SJSA1 (cell line): ENCODE measurements at places on chromosomes 3 and 15. TPM values are rescaled to one million over a fixed set of nuclear protein-coding genes. Genes with fewer than 3 reads are reported as not detected.
A peak's percentile ranks its signal among the peaks of the same experiment; 100 is the strongest.

DNA sequence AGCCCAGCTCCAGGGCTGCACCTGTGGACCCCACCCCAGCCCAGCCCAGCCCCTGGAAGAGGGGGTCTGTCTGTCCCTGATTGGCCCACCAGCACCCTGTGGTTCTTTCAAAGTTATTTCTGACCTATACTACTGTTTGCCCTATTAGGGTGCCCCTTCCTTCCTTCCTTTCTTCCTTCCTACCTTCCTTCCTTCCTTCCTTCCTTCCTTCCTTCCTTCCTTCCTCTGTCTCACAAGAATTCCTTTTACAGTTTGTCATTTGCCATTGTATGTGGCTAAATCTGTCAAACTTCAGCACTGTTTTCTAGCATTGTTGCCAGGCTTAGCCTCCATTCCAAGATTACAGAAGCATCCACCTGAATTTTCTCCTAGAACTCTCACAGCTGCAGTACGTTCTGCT, 66.9 kb downstream of the KLF15 start:
- no peak overlapping the region for H3K27ac ChIP-seq
- H3K27me3 ChIP-seq = no peaks in the 10 kb centered on the region; the same call in 1 of the 2 replicates
- no peak for DNase-seq
- H3K36me3 ChIP-seq = no peaks in the 10 kb centered on the region

GRCh38 chr3:171290680-171291079, 169.5 kb downstream of the TNIK start:
- no peak overlapping the region for H3K4me3 ChIP-seq
- H3K4me1 ChIP-seq = no peaks in the 10 kb centered on the region
- H3K36me3 ChIP-seq = no peaks in the 10 kb centered on the region
- no peak for DNase-seq
- no peak overlapping the region for H3K27ac ChIP-seq

DNA sequence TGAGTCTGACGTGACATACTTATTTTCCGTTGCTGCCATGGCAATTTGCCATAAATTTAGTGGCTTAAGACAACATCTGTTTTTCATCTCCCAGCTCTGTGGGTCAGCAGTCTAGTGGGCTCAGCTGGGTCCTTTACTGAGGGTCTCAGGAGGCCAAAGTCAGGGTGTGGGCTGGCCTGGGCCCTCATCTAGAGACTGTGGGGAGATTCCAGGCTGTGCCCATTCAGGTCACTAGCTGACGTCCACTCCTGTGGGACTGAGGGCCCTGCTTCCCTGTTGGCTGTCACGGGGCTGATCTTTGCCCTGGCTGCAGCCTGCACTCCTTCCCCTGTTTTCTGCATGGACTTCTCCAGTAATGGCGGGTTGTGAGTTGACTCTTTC, 19.1 kb downstream of the FGD5 start:
- H3K36me3 ChIP-seq = no peaks in the 10 kb centered on the region
- H3K4me3 ChIP-seq = no peak overlapping the region
- no peak for DNase-seq

GRCh38 chr3:141796081-141796888, 33.1 kb downstream of the GRK7 start:
- no peaks in the 10 kb centered on the region for H3K36me3 ChIP-seq
- peaks cover 7% of the 10 kb centered on the region; the same call in 1 of the 2 replicates for H3K4me1 ChIP-seq
- no peak for DNase-seq
- H3K27ac ChIP-seq = no peak overlapping the region
- no peak overlapping the region for H3K4me3 ChIP-seq

DNA sequence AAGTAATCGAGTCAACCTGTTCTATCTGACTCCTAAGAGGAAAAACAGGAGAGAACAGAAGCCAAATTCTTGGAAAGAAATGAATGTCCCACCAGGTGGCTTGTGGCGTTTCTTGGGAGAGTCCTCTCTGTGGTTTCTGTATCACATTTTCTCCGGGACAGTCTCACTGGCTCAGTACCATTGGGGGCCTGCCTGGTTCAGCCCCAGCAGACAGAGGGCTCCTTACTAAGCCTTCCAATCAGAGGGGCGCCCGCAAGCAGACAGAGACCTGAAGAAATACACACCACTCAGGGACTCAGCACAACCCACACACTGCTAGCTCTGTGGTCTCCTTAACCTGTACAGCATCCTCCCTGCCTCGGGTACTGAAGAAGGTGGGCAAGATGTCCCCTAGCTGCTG, 302.1 kb downstream of the TLE3 start:
- peak; percentile 31 for DNase-seq
- no peak overlapping the region for H3K4me3 ChIP-seq
- H3K36me3 ChIP-seq = no peaks in the 10 kb centered on the region

DNA sequence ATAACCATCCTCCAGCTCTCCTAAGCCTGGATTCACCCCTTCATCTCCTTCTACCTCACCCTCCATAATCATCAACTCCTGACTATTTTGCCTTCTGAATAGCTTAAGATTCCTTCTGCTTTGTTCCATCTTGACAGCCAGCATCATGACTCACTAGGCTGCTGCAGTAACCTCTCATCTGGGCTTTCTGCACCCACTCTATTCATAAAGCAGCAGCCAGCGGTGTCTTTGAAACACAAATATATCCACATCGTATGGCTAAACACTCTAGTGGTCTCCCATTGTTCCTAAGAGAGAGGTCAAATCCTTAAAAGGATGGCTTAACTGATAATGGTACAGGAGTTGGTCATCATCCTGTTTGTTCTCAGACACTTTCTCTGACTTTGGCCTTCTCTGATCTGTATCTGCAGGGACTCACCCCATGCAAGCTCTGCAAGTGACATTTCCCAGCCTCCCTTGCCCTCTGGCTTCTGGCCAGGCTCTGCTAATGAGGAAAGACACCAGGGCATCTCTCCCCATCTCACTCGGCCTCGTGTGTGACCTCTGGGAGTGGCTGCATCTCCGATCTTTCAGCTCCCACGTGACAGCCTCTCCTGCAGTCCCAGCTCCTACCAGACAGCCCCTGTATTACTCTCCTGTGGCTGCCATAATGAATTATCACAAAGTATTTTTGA, 6.2 kb downstream of the GRK7 start:
- no peak overlapping the region for H3K4me3 ChIP-seq
- no peaks in the 10 kb centered on the region for H3K36me3 ChIP-seq
- no peak overlapping the region for H3K27ac ChIP-seq
- peaks cover 25% of the 10 kb centered on the region for H3K4me1 ChIP-seq

- no peak for DNase-seq
- H3K36me3 ChIP-seq = no peaks in the 10 kb centered on the region
- H3K4me3 ChIP-seq = no peak overlapping the region
- H3K27me3 ChIP-seq = no peaks in the 10 kb centered on the region
- no peak overlapping the region for H3K27ac ChIP-seq
These were observed 16.9 kb upstream of the P2RY1 start for GRCh38 chr3:152818027-152818426.

DNA sequence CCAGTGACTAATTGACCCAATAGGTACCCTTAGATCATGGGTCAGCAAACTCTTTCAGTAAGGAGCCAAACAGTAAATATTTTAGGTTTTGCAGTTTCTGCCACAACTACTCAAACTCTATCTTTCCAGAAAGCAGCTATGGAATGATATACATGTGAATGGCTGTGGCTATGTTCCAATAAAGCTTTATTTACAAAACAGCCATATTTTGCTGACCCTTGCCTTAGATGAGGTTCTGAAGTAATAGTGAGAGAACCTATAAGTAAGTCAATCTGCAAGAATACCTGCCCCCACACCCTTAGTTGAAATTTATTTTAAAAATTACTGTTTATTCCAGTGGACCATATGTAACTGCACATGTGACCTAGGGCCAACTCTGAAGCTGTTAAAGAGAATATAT, 134.0 kb downstream of the CMSS1 start:
- H3K4me1 ChIP-seq = peaks cover 43% of the 10 kb centered on the region
- no peak overlapping the region for H3K4me3 ChIP-seq
- no peaks in the 10 kb centered on the region for H3K27me3 ChIP-seq
- no peak for DNase-seq

TMCO5A gene
- total RNA-seq = not detected in 2 replicates

CMSS1 gene
- total RNA-seq = 26.7 and 29.5 TPM in 2 replicates

SCAMP5 gene
- total RNA-seq = 0.09 and 0.29 TPM in 2 replicates

ONECUT1 gene
- not detected in 2 replicates for total RNA-seq

ANKRD34C gene
- total RNA-seq = not detected in 2 replicates
